Peyer's patch (tissue), 4 donors: ENCODE measurements at places on chromosomes 4 and X.

GRCh38 chrX:97057349-97057909, 173.7 kb downstream of the RPA4 start:
- DNase-seq: no peak

- DNase-seq: no peak
Measured at GRCh38 chr4:98728433-98728832, 70.0 kb upstream of the TSPAN5 start.

DNA sequence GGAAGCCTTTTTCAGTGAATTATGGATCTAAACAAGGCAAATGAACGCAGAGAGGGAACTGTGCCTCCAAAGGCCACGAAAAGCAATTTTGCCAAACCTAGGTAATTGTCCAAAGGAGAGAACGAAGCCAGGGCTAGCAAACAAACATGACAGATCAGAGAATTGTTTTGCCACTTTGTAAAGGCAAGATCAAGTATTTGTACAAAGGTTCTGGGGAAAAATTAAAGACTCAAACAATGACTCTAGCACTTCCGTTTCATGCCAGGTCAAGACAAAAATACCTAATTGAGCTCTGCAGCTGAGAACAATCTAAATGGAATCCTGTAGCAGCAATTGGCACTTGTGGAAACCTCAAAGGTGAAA, 8.5 kb downstream of the RBM47 start:
- no peak for DNase-seq

- peak; percentile 25 for DNase-seq
Measured at GRCh38 chrX:76279007-76279406, 106.1 kb downstream of the PBDC1 start.

DNA sequence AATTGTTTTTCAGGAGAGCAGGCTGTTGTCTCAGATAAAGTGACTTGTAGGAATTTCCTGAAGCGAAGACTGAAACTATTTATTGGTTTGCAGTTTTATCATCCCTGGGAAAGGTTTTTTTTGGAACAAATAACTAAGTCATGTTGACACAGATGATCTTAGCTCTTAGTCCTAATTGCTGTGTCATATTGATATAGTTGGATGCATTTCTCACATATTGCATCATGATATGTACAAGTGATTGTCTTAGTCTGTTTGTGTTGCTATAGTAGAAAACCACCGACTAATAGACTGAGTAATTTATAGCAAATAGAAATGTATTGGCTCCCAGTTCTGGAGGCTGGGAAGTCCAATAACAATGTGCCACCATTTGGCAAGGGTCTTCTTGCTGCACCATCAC, 397.5 kb upstream of the PPP1R2C start:
- DNase-seq: no peak
